ENCODE measurements at places on chromosomes 16 and 17.
A peak's percentile ranks its signal among the peaks of the same experiment; 100 is the strongest.

GRCh38 chr17:17724307-17725010 is 43.2 kb downstream of the RAI1 start:
- DNase-seq: peak; percentile 24

DNA sequence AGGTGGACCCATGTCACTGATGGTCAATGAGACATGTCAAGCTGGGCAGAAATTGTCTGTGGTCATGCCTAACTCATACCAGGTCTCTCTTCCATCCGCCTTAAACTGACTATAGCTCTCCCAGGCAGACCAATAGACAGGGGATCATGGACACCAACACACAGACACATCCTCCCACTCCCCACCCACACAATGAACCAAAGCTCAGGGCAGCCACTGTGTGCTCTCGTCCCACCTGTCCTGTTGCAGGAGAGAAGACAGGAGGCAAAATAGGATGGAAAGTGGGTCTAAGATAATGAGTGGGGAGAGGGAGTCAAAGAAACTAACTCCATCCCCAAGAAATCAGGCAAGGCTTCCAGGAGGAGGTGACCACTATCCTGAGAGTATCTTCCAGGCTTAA is 3.2 kb downstream of the PYY start:
- no peak for DNase-seq

DNA sequence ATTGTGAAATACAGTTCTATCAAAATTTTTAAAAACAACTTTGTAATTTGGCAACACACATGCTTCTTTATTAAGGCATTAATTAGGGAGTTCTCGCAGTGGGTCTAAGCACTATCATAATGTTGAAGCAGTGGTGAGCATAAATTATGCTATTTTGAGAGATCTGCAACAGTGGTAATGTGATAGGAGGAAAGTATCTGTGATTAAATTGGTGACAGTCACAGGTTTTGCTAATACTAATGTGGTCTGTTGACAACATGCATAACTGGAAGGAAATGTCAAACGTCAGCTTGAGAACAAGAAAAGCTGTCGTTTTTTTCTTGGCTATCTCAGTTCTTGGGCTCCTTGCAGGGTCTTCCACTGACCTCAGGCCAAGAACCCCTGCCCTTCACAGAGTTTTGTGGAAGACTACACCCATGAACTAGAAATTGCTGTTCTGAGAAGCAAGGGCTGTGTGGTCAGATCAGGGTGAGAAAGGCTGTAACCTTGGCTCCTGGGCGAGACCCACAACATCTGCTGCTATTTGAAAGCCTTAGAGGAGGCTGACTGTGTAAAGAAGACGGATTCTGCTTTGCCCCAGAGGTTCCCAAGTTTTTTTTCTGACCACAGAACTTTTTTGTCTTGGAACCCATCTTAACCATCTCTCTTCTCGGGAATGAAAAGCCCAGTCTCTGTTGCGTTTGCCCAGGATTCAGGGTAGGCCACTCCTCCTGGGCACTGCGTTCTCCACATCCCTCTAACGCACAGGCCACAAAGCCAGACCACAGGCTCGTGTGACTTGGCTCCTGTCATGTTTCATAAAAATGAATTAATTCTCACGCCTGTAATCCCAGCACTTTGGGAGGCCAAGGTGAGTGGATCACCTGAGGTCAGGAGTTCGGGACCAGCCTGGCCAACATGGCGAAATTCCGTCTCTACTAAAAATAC is 13.9 kb downstream of the ATP2A1 start:
- no peak for DNase-seq

- no peak for DNase-seq
These were observed 7.7 kb downstream of the IRX6 start for GRCh38 chr16:55331648-55332185.

GRCh38 chr16:16124438-16124837 is 98.9 kb downstream of the ABCC6 start:
- no peak for DNase-seq

DNA sequence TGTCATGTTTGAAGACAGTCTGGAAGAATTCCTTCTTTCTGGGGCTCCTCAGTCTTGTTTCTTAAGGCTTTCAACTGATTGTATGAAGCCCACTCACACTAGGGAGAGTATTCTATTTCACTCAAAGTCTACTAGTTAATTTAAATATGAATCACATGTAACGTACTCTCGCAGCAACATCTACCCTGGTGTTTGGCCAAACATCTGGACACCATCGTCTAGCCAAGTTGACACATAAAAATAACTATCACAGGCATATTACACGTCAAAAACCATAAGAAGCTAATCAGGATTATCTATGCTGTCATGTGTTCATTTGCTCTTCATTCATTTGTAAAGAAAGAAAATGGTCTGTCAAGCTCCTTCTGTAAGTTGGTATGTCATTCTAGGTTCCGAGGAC is 787.4 kb downstream of the KCNJ2 start:
- no peak for DNase-seq

- DNase-seq: no peak
These were observed 583.4 kb upstream of the PSMD7 start for GRCh38 chr16:73713251-73713650.

GRCh38 chr17:19768046-19768782 is 20.1 kb upstream of the ALDH3A1 start:
- no peak for DNase-seq
